ENCODE measurements at places on chromosomes 2 and 18.

GRCh38 chr2:64970495-64970894 is 18.7 kb upstream of the SLC1A4 start:
- DNase-seq = no peak

- no peak for DNase-seq
Observed at GRCh38 chr2:101972621-101973434, 18.9 kb upstream of the IL1R2 start.

- DNase-seq = no peak
Observed at GRCh38 chr18:37276111-37276890, 289.3 kb downstream of the CELF4 start.

DNA sequence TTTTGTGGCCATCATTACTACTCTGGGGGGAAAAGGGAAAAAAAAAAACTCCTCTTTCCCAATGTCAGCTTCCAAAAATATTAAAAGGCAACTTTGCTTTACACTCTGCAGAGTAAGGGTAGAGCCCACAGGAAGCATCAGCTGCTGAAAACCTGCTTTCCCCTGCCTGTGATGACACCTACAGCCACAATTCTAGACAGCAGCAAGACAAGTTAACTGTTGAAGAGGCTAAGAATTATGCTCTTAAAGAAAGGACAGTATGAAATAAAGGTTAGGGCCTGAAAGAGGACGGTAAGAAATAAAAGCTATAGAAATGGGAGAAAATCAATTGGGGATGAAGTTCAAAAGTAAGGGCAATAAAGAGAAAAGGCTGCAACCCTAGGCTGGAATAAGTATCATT is 3.0 kb downstream of the PDE11A start:
- no peak for DNase-seq

GRCh38 chr2:148719941-148720436 is 75.4 kb downstream of the EPC2 start:
- DNase-seq = no peak

DNA sequence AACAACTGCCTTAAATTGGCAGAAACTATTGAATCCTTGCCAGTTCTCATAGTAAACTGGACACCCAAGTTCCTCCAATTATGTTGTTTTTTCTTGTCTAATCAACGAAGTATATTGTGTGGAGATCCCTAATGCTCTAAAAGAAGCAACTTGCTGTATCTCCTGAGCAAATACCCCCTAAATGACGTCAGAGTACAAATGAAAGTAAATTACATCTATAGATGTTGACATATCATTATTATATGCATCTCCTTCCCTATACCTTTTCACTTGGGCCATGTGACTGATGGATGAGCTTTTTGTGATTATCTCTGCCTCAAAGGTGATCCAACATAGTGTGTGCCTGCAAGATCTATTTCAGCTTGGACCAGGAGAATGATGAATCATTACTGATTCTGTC is 159.4 kb downstream of the CCDC148 start:
- DNase-seq = no peak

- no peak for DNase-seq
Observed at GRCh38 chr18:9000733-9001132, 101.8 kb upstream of the NDUFV2 start.

GRCh38 chr2:199315299-199316179 is 142.2 kb downstream of the SATB2 start:
- DNase-seq = no peak

- DNase-seq = no peak
Observed at GRCh38 chr18:59612381-59612780, 84.8 kb downstream of the CCBE1 start.

DNA sequence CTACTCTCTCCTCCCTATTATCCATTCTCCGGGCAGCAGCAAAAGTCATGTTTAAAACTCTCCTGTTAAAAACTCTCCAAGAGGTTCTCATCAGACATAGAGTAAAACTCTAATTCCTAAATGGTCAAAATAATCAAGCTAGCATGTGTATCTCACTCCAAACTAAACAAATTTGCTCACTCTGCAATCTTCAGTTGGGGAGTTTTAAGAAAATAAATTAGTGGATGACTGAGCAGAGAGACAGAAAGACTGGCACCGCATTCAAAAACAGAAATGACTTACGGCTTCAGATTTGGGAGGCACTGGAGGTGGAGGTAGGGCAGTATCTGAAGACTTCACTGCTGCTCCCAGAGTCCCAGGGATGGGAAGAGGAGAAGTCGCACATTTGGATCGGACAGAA is 96.9 kb downstream of the MEP1B start:
- no peak for DNase-seq

- no peak for DNase-seq
Observed at GRCh38 chr18:58569490-58569911, 59.4 kb downstream of the ALPK2 start.

DNA sequence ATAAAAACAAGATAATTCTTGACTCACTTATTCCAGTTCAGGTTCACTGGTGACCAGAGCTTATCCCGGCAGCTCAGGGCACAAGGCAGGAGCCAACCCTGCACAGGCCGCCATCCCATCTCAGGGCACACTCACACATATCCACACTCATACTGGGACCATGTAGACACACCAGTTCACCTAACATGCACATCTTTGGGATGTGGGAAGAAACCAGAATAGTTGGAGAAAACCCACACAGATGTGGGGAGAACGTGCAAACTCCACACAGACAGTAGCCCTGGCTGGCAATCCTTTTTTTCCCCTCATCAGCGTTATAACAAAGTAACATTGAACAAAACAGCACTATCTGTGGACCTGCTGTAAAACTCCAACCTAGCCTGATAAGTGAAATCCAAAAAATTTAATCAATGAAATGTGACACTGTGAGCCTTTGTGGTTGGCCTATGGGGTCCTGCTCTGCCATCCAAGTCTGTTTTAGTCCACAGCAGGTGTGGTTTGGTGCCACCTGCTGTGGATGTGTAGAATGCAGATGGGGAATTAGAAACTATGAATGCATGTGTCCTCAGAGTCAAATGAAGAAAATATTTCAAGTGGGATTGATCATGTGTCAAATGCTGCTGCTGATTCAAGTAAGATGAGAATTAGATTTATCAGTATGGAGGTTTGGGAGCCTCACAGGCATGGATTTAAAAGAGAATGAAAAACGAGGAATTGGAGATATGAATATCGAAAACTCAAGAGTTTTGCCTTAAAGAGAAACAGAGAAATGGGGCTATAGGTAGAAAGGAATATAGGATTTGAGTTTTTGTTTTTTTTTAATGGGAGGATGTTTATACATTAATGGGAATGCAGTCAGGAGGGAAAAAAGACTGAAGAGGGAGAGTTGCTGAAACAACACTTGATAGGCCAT is 47.0 kb downstream of the UGP2 start:
- DNase-seq = no peak

DNA sequence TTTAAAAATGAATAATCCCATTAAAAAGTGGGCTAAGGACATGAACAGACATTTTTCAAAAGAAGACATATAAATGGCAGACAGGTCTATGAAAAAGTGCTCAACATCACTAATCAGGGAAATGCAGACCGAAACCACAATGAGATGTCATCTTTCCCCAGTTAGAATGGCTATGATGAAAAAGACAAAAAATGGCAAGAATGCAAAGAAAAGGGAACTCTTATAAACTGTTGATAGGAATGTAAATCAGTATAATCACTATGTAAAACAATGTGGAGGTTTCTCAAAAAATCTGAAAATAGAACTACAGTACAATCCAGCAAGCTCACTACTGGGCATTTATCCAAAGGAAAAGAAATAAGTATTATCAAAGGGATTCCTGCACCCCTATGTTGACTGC is 169.2 kb downstream of the METTL4 start:
- no peak for DNase-seq

GRCh38 chr18:55470826-55471225 is 117.2 kb downstream of the TCF4 start:
- no peak for DNase-seq

DNA sequence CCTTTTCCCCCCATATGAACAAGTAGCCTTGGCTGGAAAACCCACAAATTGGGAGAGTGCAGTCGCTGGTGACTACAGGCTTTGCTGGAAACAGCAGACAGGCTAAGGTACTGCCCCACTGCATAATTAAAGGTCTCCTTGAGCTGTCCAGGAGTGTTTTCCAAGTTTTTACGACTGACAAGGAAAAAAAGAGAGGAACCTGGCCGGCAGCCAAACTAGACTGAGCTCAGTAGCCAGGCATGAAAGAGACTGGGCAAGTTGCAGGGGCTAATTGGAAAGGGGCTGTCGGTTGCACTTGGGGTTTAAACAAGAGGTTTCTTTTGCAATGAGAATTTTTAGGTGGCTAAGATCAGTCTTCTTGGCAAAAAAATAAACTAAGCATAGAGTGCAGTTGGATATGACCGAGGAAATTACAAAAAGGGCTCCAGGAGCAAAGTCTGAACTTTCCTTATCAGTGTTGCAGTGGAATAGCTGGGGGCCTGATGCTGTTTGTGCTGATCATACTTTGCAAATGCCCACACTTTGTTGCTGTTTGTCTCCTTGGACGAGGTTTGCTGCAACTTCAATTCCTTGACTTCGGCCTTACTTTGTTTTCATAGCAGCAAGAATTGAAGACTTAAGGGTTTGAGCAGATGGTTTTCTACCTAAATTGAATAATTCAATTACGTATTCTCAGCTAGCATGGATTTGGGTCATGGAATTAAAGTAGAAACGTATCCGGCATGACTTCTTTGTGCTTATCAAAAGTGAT is 2.1 kb downstream of the GULP1 start:
- peak; percentile 48 for DNase-seq

GRCh38 chr2:206343816-206344215 is 69.4 kb downstream of the ZDBF2 start:
- no peak for DNase-seq

GRCh38 chr2:105325389-105325963 is 4.1 kb downstream of the TGFBRAP1 start:
- no peak for DNase-seq

DNA sequence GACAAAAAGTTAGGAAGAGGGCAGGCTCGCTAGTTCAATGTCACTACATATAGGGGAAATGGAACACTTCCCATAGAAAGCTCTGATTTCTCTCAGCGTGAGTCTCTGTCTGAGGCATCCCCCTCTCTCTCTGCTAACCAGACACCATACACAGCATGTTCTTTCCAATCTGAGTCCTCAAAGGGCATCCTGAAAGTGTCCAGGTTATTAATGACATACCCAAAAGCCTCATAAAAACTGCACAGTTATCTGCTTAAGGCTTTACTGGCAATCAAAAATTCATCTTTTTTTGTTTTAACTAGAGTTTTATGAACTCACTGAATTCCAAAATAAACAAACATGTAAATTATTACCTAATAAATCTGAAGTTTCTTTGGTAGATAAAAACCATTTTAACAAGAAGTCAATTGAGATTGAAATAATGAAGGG is 137.4 kb downstream of the AFF3 start:
- DNase-seq = no peak

GRCh38 chr2:19548116-19548515 is 189.7 kb upstream of the OSR1 start:
- no peak for DNase-seq

DNA sequence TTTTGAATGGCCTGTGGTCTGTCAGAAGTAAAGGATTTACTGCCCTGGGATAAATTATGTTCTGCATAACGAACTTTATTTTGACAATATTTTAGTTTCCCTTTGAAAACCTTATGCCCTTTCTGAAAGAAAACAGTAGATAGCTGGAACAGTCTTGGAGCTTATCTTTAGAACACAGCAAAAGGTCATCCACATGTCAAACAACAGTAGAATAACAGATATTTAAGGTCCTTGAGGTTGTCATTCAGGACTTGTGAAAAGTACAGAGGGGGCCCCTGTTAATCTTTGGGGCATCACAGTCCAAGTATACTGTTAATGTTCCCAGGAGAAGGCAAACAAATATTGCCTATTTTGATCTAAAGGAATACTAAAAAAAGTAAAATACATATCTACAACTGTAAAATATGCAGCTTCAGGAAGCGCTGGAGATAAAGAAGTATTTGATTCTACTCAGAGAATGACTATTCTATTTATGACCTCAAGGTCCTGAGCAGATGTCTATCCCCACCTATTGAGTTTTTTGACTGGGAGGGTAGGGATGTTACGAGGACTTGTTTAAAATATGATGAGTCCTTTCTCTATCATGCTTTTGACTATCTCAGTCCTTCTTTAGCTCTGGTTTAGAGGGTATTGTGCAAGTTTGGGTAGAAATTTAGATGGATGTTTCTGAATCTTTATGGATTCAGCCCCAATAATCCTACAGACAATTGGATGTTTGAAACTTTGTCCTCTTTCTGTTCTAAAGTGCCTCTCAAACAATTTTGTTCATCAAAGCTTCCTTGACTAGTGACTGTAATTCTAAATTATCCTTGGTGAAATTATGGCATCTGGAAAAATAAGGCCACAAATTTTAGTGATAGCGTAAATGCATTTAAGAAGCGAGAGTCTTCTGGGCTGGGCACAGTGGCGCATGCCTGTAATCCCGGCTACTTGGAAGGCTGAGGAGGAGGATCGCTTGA is 25.1 kb upstream of the TMEM214 start:
- no peak for DNase-seq

GRCh38 chr2:203673933-203674332 is 32.5 kb upstream of the CD28 start:
- DNase-seq = no peak

GRCh38 chr2:46008091-46008870 is 288.9 kb upstream of the EPAS1 start:
- no peak for DNase-seq

- no peak for DNase-seq
Observed at GRCh38 chr2:43887176-43887575, 48.4 kb downstream of the ABCG8 start.

GRCh38 chr18:23852236-23853045 is 162.1 kb upstream of the TTC39C start:
- DNase-seq = no peak

DNA sequence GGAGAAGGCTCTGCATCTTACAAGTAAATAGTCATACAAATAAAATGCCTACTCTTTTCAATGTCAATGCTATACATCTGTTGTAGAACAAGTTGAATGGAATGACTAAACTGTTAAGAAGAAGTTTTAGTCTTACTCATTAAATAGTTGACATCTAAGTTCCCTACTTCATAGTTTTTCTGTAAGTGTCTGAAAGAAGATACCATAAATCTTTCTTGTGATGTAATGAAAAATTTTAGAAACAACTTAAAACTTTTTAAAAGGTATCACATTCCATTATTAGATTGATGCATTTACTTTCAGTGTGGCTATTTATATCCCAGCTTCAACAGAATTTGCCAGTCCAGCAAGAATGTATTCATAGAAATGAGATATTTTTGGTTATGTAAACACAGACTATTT is 185.2 kb upstream of the EPC2 start:
- no peak for DNase-seq

- no peak for DNase-seq
Observed at GRCh38 chr2:232534940-232535651, 4.4 kb upstream of the CHRNG start.

GRCh38 chr2:46857871-46858701 is 57.5 kb downstream of the MCFD2 start:
- no peak for DNase-seq

GRCh38 chr2:27251766-27252165 is 11.1 kb downstream of the SLC30A3 start:
- DNase-seq = no peak

All from NCI-H2081 treated with DMSO at 0.1 percent for 48 hours (cell line).